ENCODE measurements at places on chromosomes 6 and 20.

DNA sequence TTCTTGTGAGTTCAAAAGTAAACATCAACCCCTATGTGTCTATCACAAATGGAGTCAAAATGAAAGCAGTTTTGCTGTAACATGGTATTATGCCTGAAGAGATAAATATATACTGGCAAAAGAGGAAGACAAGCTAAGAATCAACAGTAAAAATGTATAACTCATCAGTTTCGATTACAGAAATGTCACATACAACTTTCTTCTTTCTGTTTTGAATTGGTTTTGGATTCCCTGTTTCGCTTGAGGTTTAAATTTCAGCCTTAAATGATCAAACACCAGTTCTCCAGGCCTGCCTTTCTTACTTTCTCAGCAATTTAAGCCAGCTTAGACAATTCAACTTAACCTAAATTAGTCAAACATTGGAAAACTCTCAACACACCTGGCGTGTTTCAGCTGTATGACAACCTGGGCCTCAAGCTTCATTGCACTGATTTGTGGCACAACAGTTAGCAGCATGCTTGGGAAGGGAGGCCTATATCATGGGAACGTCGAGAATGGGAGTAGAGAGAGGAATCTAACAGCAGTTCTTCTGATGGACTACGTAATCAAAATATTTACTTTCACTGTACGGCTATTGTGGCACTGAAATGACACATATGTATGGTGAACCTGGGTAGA lies 51.9 kb upstream of the MARCKS start:
- no peak for DNase-seq

DNA sequence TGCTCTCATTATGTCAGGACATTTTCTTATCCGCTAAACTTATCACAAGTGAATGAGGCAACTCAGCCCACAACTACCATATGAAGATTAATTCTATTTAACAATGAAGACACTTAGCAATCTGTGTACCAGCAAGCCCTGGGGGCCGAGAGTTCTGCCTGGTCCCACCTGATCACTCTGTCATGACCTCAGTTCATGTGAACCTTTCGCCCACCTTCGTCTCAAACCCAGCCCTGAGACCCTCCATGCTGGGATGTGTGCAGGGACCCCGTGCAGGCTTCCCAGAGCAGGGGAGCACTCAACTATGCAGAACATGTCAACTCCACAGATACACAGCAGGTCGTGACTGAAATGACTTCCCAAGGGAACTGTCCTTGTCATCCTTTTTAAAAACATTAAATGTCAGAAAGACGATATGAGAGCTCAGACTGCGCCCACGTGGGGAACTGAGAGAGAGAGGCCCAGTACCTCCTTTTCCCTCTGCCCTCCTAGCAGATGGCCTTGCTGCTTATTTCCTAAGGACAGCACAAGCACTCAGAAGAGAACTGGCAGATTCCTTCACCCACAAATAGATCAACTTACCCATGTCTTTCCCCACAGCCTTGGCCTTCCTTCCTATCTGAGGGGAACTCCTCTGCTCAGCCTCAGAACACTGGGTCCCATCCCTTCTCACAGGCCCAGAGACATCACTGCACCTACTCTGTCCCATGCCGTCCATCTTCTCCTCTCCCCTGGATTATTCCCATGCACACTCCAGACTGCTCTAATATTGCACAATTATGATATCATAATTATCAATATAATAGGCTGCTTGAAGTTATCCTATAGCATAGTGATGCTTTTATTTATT lies 11.5 kb downstream of the ABHD12 start:
- no peak for DNase-seq

GRCh38 chr20:24066076-24066700 lies 77.6 kb upstream of the GGTLC1 start:
- DNase-seq = no peak

GRCh38 chr20:5864428-5864827 lies 85.9 kb downstream of the TRMT6 start:
- DNase-seq = no peak

- no peak for DNase-seq
These were observed 27.0 kb upstream of the CCN5 start for GRCh38 chr20:44688053-44688625.
